ENCODE measurements at places on chromosomes 5 and 9.

GRCh38 chr5:963310-963672 lies 45.3 kb upstream of the NKD2 start:
- no peak for DNase-seq

- DNase-seq, result no peak
Measured at GRCh38 chr9:83304686-83305085, 233.5 kb downstream of the FRMD3 start.

DNA sequence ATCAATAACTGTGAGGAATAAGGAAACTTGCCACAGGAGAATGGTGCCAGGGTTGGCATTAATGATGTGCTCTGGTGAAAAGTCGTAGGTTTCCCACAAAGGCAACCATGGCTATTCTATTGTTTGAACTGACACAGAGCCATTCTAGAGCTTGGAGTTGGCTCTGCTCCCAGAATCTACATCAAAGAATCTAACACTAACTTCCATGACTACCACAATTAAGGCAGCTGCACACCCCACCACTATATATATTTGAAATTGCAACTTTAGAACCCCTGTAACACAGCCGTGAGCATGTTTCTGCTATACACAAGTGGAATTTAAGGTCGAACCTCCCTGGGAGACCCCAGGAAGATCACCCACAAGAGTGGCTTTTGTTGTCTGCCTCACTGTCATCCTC lies 89.7 kb upstream of the CCDC152 start:
- no peak for DNase-seq

DNA sequence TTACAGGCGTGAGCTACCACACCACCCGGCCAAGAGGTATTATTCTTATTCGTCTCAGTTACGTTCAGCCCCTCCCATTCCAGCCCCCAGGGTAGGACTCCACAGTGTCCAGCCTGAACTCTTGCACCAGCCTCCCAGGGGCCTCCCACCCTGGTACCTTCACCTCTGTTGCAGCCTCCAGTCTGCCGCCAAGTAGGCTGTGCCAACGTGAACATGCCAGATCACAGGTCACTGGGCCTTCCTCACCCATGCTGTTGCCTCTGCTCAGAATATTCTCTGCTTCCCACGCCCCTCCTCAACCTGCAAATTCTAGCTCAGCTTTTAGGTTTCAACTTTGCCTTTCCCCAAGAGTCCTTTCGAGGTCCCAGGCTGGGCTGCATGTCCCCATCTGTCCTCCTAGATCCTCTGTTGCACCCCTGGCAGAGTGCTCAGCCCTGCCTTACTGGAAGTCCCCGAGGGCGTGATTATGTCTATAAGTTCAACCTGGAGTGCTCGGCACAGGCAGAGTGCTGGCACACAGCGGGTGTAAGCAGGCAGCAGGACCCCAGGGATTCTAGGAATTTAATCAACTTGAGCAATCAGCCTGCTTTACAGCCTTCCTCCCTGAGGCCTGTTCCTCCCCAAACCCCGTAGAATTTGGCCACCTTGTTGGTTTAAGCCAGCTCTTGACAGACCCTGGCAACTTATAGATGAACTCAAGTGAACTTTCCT lies 13.1 kb upstream of the STXBP1 start:
- DNase-seq, result no peak
